ENCODE measurements at places on chromosomes 7 and 10.

DNA sequence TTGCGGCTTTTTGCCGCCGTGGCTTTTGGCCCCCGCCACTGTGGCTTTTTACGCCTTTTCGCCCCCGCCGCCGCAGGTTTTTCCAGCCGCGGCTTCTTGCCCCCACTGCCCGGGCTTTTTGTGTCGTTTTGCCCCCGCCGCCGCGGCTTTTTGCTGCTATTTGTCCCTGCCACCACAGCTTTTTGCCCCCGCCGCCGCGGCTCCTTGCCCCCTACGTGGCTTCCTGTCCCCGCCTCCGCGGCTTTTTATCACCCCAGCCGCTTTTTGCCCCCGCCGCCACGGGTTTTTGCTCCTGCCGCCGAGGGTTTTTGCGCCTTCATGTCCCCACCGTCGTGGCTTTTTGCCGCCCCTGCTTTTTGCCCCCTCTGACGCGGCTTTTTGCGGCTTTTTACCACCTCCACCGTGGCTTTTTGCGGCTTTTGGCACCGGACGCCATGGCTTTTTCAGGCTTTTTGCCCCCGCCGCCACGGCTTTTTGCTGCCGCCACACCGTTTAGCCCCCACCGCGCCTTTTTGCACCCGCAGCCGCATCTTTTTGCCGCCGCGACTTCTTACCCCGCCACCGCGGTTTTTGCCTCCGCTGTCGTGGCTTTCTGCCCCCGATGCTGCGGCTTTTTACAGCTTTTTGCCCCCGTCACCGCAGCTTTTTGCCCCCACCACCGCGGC, 637.0 kb downstream of the ZNF716 start:
- no peak for DNase-seq

DNA sequence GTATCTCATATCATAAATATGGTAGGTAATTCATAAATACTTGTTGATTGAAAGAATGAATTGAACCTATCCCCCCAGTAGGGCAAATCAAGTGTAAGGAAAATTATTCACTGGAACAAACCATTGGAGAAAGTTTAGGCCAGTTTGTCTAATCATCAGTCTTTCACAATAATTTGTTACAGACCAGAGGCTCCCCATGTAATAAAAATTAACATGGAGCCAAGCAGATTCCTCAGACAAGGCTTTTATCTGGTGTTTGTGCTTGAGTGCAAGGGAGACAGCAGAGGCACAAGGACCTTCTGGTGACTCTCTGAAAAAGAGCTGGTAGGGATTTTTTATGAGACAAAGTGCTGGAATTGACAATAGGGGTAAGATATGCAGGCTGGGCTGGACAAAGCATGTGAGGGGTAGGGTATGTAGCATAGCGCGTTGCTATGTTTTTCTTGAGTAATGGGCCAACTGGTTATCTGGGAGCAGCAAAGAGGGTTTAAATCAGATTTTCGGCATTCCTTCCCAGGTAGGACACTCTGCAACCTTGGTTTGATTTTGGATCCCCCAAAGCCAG, 7.8 kb upstream of the PANK1 start:
- DNase-seq, result no peak

GRCh38 chr7:43784030-43784584, 25.6 kb downstream of the BLVRA start:
- DNase-seq, result no peak

DNA sequence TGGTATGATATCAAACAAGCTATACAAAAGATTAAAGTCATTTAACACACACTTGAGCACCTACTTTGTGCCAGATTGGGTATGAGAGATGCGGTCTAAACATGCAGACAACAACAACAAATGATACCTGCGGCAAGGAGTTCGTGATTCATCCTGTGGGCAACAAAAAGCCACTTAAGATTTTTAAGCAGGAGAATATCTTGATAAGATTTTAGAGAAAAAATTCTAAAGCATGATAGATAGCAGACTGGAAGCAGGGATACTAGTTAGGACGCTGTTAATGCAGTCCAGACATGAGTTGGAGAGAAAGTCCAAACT, 1.6 kb upstream of the KBTBD2 start:
- DNase-seq, result no peak

GRCh38 chr7:95530881-95531280, 45.1 kb downstream of the ASB4 start:
- DNase-seq, result no peak

- DNase-seq, result no peak
Observed at GRCh38 chr10:7424315-7424714, 13.5 kb upstream of the SFMBT2 start.

- DNase-seq, result peak; percentile 68
Observed at GRCh38 chr10:102231357-102232318, 5.5 kb downstream of the ELOVL3 start.

DNA sequence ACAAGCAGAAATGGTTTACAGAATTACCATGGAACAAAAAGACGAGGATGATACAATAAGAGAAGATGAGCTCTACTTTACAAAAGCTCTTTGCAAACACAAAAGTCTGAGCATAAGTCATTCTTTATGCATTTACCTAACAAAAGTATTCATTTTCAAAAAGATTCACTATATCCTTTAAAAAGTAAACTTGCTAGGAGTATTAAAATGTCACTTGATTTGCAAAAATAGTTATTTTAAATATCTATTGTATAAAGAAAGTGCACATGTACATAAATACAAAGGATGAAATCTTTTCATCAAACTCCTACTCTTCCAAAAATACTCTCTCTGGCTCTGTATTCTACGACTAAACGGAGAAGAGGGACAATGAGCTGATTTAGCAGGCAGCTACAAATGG, 146.4 kb upstream of the STEAP1 start:
- no peak for DNase-seq

DNA sequence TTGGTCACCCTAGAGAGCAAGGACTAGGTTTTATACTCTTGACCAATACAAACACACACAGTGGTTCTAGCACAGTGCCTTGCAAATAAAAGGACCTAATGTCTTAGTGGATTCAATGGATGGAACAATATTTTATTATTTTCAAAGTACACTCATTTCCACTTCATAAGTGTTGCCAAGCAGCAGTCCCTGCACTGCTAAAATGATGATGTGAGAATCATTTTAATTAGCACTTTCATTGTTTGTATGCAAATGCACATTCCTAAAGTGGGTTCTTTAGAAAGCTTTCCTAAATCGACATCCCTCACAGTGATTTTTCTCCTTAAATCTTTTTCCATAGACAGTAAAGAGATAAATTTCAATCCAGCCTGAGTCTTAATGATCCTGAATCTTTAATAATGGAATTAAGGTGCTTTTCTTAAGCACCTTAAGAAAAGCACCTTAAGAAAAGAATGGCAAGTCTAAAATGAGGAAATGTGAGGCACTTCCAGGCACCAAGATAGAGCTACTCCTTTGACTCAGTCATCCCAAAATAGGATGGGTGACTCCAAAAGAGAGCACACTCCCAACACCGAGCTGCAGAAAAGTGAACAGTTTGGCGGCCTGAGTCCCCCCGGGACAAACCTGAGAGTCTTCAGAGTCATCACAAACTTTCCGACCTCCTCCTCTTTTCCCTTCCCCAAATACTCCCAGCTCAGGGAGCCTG, 84.5 kb downstream of the SORBS1 start:
- DNase-seq, result no peak

GRCh38 chr7:7181519-7182155, 707 bp upstream of the C1GALT1 start:
- DNase-seq, result peak; percentile 51

DNA sequence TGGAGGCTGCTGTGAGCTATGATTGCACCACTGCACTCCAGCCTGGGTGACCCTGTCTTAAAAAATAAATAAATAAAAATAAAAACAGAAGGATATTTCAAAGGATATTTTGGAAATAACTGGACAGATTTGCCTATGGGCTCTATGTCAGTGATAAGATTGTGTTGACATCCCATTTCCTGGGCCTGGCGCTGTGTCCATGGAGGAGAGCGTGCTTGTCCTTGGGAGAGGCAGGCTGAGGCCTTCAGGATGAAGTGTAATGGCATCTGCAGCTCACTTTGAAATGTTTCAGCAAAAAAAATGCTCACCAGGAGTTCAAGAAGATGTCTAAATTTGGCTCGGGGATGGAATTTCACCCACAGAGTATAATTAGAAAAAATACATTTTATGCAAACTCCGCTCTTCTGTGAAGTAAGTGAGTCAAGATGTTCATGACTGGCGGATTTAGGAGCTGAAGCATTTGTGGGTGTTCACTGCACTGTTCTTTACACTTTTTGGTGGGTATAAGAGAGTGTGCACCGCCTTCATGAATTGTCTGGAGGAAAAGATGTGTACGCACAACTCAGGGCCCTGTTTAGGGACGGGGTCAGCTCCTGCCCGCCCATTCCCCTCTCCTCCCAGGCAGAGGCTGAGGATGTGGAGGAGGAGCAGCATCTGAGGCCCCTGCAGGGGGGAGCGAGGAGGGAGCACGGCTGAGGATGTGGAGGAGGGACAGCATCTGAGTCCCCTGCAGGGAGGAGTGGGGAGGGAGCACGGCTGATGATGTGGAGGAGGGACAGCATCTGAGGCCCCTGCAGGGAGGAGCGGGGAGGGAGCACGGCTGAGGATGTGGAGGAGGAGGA, 18.5 kb upstream of the FOXL3 start:
- DNase-seq, result no peak

GRCh38 chr10:44279426-44280126, 105.3 kb downstream of the CXCL12 start:
- DNase-seq, result no peak

DNA sequence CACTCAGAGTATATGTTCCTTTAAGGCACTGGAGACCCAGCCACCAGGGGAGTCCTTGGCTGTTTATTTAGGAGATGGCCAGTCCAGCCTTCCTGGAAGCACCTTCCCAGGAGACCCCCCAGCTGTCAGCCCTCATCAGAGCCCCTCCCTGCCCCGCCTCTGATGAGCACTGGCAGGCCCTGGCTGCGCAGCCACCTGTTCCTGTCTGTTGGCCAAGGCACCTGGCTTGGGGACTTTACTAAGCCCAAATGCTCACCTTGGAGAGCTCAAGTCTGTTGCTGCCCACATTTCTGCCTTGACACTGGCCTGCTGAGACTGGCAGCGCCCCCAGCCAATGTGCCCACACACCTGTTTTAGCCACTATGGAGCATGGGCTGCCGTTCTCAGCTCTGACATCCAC, 124.7 kb downstream of the ELMO1 start:
- DNase-seq, result no peak

DNA sequence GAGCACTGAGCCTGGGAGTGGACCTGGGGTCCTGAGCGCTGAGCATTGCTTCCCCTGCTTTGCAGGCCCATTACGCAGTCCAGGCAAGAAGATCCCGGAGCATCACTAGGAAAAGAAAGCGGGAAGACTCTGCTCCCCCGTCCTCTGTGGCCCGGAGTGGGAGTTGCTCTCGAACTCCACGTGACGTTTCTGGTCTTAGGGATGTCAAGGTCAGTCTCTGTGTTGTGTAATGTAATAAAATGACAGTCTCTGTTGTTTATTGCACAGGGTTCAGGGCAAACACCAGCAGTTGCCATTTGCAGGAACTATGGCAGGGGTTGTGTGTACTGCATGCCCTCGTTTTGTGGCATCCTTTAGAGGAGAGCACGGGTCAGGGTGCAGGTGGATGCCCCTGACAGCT, 10.0 kb downstream of the IDI2 start:
- DNase-seq, result no peak

DNA sequence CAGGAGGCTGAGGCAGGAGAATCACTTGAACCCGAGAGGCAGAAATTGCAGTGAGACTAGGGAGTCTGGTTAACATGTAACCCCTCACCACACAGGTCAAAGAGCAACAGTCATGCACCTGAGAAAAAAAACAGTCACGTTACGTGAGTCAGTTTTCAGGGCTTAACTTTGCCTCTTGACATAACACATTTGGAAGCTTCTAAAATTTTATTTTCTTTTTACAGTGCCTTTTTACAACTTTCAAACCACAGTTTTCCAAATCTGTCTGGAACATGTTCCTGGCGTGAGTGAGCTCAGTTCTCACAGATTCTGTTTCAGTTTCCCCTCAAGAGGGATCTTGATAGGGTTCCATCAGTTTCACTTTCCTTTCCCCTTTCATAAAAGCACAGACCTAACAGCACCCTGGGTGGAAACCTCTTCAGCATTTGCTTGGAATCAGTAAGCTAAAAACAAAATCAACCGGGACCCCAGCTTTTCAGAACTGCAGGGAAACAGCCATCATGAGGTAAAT, 4.4 kb downstream of the IFIT3 start:
- DNase-seq, result peak; percentile 75

GRCh38 chr7:137964824-137965545, 36.9 kb downstream of the CREB3L2 start:
- DNase-seq, result no peak

DNA sequence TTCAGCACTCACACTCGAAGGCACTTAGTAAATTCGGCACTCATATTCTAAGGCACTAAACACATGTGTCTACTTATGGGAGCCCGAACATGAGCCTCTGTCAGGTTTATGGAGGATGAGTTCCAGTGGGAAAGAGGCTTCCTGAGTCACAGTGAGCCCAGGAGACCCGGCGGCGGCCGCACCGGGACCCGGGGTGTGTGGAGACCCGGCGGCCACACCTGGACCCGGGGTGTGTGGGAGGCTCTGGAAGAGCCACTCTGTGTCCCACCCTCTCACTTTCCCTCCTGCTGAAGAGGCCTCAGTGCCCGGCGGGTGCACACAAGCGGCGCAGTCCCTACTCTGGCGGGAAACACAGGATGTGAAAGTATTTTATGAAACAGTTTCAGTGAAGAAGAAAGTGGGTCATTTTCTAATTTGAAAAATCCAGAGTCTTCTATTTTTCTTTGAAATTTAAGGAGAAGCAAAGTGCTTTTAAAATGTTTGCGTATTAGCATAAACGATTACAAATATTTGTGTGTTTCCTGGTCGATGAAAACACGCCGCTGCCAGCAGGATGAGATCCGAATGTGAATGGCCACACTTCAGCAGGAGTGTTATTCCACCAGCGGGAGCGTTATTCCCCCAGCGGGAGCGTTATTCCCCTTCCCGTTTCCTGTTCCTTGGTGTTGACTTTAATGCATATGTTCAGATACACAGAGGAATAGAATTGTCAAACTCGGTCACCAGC, 625.1 kb downstream of the DNAJB6 start:
- DNase-seq, result no peak

DNA sequence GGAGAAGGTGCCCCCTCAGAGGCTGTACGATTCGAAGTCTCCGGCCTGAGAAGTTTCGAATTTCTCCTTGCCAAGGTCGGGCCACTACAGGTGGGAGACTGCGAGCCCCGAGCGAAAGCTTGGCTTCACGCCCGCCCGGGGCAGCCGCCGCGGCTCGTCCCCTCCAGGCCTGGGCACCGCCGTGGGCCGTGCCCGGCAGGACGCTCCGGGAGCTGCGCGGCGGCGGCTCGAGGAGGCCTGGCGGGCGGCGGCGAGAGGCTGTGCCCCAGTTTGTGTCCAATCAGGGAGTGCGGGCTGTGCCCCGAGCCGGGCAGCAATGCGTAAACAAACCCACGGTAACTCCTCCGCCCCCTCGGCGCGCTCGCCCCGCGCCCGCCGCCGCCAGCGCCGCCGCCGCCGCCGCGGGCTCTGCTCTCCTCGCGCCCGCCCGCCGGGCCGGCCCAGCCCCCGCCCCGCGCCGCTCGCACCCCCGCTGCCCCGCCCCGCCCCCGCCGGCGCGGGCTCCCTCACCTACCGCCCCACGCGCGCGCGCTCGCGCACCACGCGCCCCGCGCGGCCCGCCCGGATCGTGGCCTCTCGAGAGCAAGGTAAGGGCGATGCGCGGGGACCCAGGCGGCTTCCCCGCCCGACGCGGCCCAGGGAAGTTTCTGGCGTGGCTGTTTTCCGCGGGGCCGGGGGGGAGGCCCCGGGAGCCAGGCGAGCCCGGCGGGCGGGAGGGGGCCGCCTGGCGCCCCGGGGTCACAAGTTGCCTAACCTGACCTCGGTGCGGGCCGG, 57.8 kb upstream of the PCGF5 start:
- peak; percentile 84 for DNase-seq

Measured in GM23248 (cell line).